Activated T-helper 1 cell treated with anti-CD3 and anti-CD28 coated beads, Interleukin-12 subunit alpha, Interleukin-12 subunit beta, Interleukin-2, Interleukin-4 antibody, amounts not matched to agents 30 ng/mL and 10 ng/mL and 1 ng/mL, durations not matched to agents 14 hours and 24 hours and 36 hours (primary cell): ENCODE measurements at places on chromosomes 5 and 9. TPM values are rescaled to one million over a fixed set of nuclear protein-coding genes. Genes with fewer than 3 reads are reported as not detected.

Gene GRIN1
- total RNA-seq = 0.05 TPM in 2 replicates

Gene SLC4A9
- total RNA-seq = not detected in 2 replicates

Gene PCDHB7
- total RNA-seq = not detected in 2 replicates

Gene CLK4
- total RNA-seq = 27.5 and 28.6 TPM in 2 replicates

Gene GLRA1
- total RNA-seq = not detected in 2 replicates

Gene IFNA2
- total RNA-seq = not detected in 2 replicates

Gene OCLN
- 0.10 and 0.12 TPM in 2 replicates for total RNA-seq

Gene WDR38
- total RNA-seq = not detected in 2 replicates

Gene TMEM203
- total RNA-seq = 40.5 and 41.5 TPM in 2 replicates

Gene SPATA6L
- not detected in 2 replicates for total RNA-seq

Gene COQ4
- total RNA-seq = 59.0 and 59.5 TPM in 2 replicates

Gene RASGEF1C
- not detected in 2 replicates for total RNA-seq

Gene FAM81B
- total RNA-seq = not detected in 2 replicates

Gene SPOCK1
- not detected in 2 replicates for total RNA-seq

Gene AFAP1L1
- total RNA-seq = not detected in 2 replicates

Gene SHOC1
- total RNA-seq = not detected in 2 replicates

Gene FGD3
- 43.9 and 44.0 TPM in 2 replicates for total RNA-seq

Gene PCDHGB1
- total RNA-seq = 0.18 and 0.32 TPM in 2 replicates

Gene FAM221B
- total RNA-seq = not detected in 2 replicates

Gene TMEM171
- not detected in 2 replicates for total RNA-seq

Gene MELK
- total RNA-seq = 46.4 and 48.3 TPM in 2 replicates

Gene DMRTA1
- not detected in 2 replicates for total RNA-seq

Gene FOXD4
- 0.13 and 0.22 TPM in 2 replicates for total RNA-seq

Gene CCDC187
- total RNA-seq = not detected in 2 replicates

Gene CAPSL
- total RNA-seq = not detected in 2 replicates

Gene MYOT
- not detected in 2 replicates for total RNA-seq

Gene CCDC152
- total RNA-seq = 4.3 and 4.9 TPM in 2 replicates

Gene SYK
- 0.07 and 0.18 TPM in 2 replicates for total RNA-seq

Gene ZNF454
- total RNA-seq = not detected in 2 replicates

Gene TTC33
- 23.4 and 24.6 TPM in 2 replicates for total RNA-seq

Gene NR2F1-AS1
- not detected in 2 replicates for total RNA-seq

Gene IFNA4
- total RNA-seq = not detected in 2 replicates

Gene C9orf85
- total RNA-seq = 9.3 and 9.8 TPM in 2 replicates

Gene SPATA31C1
- total RNA-seq = not detected in 2 replicates

Gene TAF1L
- 0.03 TPM in 1 of 2 replicates, not detected in the other for total RNA-seq

Gene HTR4
- not detected in 2 replicates for total RNA-seq

Gene PDZD2
- not detected in 2 replicates for total RNA-seq

Gene ATG12
- total RNA-seq = 29.6 and 37.4 TPM in 2 replicates

Gene PITX1
- 0.71 and 1.1 TPM in 2 replicates for total RNA-seq

Gene PCDHGA2
- 0.08 and 0.17 TPM in 2 replicates for total RNA-seq

Gene HTR1A
- total RNA-seq = not detected in 2 replicates

Gene DMGDH
- not detected in 2 replicates for total RNA-seq

Gene NACC2
- 3.7 and 4.0 TPM in 2 replicates for total RNA-seq

Gene CATSPER3
- 0.41 and 0.81 TPM in 2 replicates for total RNA-seq

Gene FBP2
- total RNA-seq = not detected in 2 replicates

Gene TMEM252
- total RNA-seq = not detected in 2 replicates

Gene GRIA1
- not detected in 2 replicates for total RNA-seq

Gene RXFP3
- total RNA-seq = not detected in 2 replicates

Gene RNF224
- 0.29 TPM in 1 of 2 replicates, not detected in the other for total RNA-seq

Gene MYMK
- total RNA-seq = not detected in 2 replicates

Gene SLCO4C1
- total RNA-seq = 0.22 and 0.26 TPM in 2 replicates

Gene ECPAS
- 98.9 and 110 TPM in 2 replicates for total RNA-seq

Gene DOK3
- 3.7 and 5.0 TPM in 2 replicates for total RNA-seq

Gene GABRA1
- not detected in 2 replicates for total RNA-seq

Gene SAXO1
- not detected in 2 replicates for total RNA-seq

Gene GAS1
- total RNA-seq = 0.12 and 0.23 TPM in 2 replicates

Gene PKD2L2
- total RNA-seq = not detected in 2 replicates

Gene IFNA13
- not detected in 2 replicates for total RNA-seq
